ENCODE measurements at places on chromosomes 7 and 10.

DNA sequence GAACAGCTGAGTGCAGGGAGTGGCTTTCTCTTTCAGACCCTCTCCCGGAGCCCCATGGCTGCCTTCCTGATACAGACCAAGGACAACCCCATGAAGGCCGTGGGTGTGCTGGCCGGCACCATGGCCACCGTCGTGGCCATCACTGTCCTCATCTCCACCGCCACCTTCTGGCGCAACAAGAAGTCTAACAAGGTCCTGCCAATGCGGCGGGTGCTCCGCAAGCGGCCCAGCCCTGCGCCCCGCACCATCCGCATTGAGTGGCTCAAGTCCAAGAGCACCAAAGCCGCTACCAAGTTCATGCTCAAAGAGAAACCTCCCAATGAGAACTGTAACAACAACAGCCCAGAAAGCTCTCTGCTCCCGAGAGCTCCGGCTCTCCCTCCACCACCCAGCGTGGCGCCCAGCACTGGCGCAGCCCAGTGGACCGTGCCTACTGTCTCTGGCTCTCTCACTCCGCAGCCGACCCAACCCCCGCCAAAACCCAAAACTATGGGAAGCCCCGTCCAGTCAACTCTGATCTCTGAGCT lies 11.2 kb downstream of the LRIT2 start:
- H3K4me3 ChIP-seq = no peak overlapping the region
- H3K36me3 ChIP-seq = no peaks in the 10 kb centered on the region
- DNase-seq = no peak
- H3K27me3 ChIP-seq = peaks cover 96% of the 10 kb centered on the region
- H3K27ac ChIP-seq = no peak overlapping the region

- H3K4me3 ChIP-seq = no peak overlapping the region
- no peak for DNase-seq
- peaks cover 11% of the 10 kb centered on the region for H3K27me3 ChIP-seq
- no peaks in the 10 kb centered on the region for H3K4me1 ChIP-seq
Measured at GRCh38 chr7:158114056-158114850, 473.4 kb downstream of the PTPRN2 start.

DNA sequence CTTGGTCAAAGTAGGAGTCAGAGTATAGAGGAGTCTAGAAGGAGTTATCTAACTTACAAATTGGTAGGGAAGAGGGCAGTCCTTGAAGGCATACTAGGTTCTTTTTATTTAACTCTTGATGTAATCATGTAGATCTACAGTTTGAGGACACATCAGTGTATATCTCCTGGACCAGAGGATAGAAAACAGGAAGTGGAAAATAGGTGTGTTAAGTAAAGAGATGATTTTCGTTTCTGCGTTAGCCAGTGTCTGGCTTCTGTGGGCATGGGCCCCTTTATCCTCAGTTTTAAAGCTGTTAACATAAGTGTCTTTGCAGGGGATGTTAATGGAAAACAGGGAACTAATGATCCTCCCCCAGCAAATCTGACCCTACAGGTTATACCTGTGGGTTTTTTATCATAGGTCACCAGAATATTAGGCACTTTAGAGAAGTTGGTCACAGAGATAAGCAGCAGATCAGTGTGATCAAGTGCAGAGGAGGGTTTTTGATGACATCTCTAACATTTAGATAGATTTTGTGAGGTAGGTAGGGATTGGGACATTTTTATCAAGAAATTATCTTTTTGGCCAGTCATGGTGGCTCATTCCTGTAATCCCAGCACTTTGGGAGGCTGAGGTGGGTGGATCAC lies 58.6 kb upstream of the PRSS1 start:
- no peak overlapping the region for H3K4me3 ChIP-seq
- H3K27me3 ChIP-seq = no peaks in the 10 kb centered on the region
- no peak for DNase-seq

- no peak overlapping the region for H3K4me3 ChIP-seq
- DNase-seq = peak; percentile 72
- peaks cover 7% of the 10 kb centered on the region for H3K4me1 ChIP-seq
- H3K27me3 ChIP-seq = no peaks in the 10 kb centered on the region
- 0 out of 2 replicates have a peak, but pooled peaks cover 5% of the 10 kb centered on the region for H3K36me3 ChIP-seq
Measured at GRCh38 chr7:99312316-99313203, 13.1 kb upstream of the ARPC1A start.

- DNase-seq = peak; percentile 17
- H3K27ac ChIP-seq = no peak overlapping the region
- H3K4me3 ChIP-seq = no peak overlapping the region
- H3K36me3 ChIP-seq = no peaks in the 10 kb centered on the region
Measured at GRCh38 chr7:153381275-153382040, 621.9 kb downstream of the ACTR3B start.

DNA sequence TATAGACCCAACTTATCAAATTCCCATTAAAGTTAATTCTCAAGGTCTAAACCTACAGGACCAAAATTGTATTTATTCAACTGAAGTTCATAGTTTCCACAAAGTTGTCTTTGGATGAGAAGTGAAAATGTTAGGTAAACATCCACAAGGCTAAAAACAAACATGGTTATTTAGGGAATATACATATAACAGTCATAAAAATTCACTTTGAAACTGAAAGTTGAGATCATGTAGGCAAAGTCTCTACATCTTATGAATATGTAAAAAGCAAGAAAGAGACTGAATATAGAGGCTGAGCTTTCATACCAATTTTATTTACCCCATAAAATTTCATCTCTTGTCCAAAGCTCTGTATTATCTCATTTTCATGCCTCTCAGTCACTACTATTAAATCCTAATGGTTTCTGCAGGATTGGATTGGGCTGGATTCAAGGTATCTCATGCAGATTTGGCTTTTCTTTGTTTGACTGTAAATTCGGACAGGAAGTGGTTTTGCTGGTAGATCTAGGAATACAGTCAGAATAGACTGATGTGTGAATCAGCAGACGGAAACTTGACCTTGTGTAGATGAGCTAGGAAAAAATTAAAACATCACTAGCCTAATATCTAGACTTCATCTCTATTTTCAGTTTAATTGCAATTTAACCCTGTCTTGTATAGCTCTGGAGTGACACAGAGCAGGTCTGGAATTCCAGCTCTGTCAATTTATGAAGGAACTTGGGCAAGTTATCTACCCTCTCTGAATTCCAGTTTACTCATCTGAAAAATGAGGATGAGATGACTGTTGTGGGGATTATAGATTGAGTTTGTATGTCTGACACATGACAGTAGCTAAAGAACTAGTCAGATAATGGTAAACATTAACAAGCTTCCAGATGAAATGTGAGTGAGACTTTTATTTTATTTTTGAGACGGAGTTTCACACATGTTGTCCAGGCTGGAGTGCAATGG lies 27.3 kb upstream of the SKAP2 start:
- H3K27me3 ChIP-seq = no peaks in the 10 kb centered on the region
- peaks cover 7% of the 10 kb centered on the region for H3K4me1 ChIP-seq
- no peak for DNase-seq
- no peaks in the 10 kb centered on the region for H3K36me3 ChIP-seq

- no peaks in the 10 kb centered on the region for H3K4me1 ChIP-seq
- no peak overlapping the region for H3K4me3 ChIP-seq
- DNase-seq = no peak
- H3K36me3 ChIP-seq = no peaks in the 10 kb centered on the region
Measured at GRCh38 chr10:101666083-101666482, 28.9 kb downstream of the FBXW4 start.

- H3K36me3 ChIP-seq = no peaks in the 10 kb centered on the region
- H3K4me1 ChIP-seq = no peaks in the 10 kb centered on the region
- H3K27ac ChIP-seq = no peak overlapping the region
- H3K4me3 ChIP-seq = no peak overlapping the region
- no peak for DNase-seq
Measured at GRCh38 chr7:37534893-37535610, 86.4 kb upstream of the ELMO1 start.

DNA sequence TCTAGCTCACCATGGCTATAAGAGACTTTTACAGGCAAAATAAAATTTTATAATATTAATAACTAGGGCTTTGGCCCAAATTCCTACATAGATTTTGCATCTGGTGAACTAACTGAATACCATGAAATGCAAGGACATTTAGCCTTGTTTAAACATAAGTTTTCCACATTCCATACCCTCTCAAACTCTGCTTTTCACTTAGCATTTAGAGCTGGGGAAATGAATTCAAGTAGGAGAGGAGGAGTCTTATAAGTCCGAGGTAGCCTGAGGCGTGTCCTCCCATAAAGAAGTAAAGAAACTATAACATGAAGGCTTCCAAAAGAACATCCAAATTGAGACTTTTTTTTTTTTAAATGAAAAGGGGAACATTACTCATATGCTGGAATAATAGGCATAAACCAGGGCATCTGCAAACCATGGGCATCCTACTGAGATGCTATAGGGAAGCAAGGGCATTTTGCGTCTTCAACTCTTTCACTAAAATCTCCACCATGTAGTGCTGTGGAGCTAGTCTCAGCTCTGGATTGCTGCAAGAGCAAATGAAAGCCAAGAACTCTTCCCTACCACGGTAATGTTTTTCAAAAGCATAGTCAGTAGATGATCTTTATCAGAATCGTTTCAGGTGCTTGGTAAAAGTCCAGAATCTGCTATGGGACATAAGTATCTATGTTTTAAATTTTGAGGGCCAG lies 79.1 kb downstream of the PALS2 start:
- H3K4me1 ChIP-seq = no peaks in the 10 kb centered on the region
- no peak overlapping the region for H3K27ac ChIP-seq
- H3K27me3 ChIP-seq = no peaks in the 10 kb centered on the region
- H3K36me3 ChIP-seq = peaks cover 6% of the 10 kb centered on the region
- DNase-seq = no peak

- H3K4me1 ChIP-seq = no peaks in the 10 kb centered on the region
- H3K27ac ChIP-seq = no peak overlapping the region
- no peaks in the 10 kb centered on the region for H3K27me3 ChIP-seq
- DNase-seq = no peak
- H3K36me3 ChIP-seq = no peaks in the 10 kb centered on the region
- no peak overlapping the region for H3K4me3 ChIP-seq
Measured at GRCh38 chr7:9488555-9488954, 1055.1 kb downstream of the NXPH1 start.

DNA sequence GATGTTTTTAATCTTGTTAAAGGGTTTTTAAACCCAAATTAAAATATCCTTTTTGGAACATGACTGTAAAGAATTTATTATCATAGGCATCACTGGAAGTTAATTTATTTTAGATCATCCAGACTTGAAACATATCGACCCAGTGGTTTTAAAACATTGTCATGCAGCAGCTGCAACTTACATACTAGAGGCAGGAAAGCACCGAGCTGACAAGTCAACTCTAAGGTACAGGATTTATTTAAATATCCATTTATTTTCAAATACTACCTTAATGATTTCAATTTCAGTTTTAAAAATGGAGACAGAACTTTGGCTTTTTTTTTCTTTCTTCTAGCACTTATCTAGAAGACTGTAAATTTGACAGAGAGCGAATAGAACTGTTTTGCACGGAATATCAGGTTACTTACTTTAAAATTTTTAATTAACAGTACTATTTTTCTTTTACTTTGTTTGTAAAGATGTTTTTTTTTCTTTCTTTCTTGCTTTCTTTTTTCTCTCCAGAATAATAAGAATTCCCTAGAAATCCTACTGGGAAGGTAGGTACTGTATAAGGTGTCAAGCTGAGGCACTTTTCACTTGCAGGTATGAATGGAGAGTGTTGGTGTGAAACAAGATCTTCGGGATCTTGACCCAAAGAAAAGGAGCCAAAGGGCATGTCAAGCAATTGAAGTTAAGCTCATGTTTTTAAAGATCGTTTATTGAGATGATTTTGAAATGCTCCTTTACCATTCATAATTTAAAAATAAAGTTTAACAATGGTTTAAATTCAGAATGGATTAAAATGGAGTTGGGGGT lies 1.8 kb downstream of the COMMD3 start:
- no peak for DNase-seq
- peaks cover 35% of the 10 kb centered on the region for H3K4me1 ChIP-seq
- no peaks in the 10 kb centered on the region for H3K36me3 ChIP-seq
- peaks cover 11% of the 10 kb centered on the region for H3K27me3 ChIP-seq

DNA sequence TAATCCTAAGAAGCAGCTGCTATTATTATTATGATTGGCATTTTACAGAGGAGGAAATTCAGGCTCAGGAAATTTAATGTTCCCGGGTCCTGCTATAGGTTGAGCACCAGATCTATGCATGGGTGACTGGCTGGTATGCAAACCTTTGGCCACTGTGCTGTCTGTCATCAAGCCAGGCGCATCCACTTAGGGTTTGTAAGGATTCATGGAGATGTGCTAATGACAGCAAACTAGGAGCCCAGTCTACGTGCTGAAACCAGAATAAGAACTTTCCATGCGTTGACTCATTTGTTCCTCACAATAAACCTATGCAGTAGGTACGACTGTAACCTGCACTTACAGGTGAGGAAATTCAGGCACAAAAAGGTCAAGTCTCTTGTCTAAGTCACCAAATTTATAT lies 64.5 kb upstream of the ZMIZ1 start:
- H3K27me3 ChIP-seq = no peaks in the 10 kb centered on the region
- no peak for DNase-seq
- no peak overlapping the region for H3K4me3 ChIP-seq
- H3K36me3 ChIP-seq = no peaks in the 10 kb centered on the region
- H3K4me1 ChIP-seq = peaks cover 7% of the 10 kb centered on the region

GRCh38 chr10:45368181-45368580 lies 5.8 kb upstream of the ALOX5 start:
- no peak for DNase-seq
- no peak overlapping the region for H3K4me3 ChIP-seq
- H3K36me3 ChIP-seq = no peaks in the 10 kb centered on the region
- H3K4me1 ChIP-seq = no peaks in the 10 kb centered on the region
- H3K27ac ChIP-seq = no peak overlapping the region
- H3K27me3 ChIP-seq = peaks cover 3% of the 10 kb centered on the region

DNA sequence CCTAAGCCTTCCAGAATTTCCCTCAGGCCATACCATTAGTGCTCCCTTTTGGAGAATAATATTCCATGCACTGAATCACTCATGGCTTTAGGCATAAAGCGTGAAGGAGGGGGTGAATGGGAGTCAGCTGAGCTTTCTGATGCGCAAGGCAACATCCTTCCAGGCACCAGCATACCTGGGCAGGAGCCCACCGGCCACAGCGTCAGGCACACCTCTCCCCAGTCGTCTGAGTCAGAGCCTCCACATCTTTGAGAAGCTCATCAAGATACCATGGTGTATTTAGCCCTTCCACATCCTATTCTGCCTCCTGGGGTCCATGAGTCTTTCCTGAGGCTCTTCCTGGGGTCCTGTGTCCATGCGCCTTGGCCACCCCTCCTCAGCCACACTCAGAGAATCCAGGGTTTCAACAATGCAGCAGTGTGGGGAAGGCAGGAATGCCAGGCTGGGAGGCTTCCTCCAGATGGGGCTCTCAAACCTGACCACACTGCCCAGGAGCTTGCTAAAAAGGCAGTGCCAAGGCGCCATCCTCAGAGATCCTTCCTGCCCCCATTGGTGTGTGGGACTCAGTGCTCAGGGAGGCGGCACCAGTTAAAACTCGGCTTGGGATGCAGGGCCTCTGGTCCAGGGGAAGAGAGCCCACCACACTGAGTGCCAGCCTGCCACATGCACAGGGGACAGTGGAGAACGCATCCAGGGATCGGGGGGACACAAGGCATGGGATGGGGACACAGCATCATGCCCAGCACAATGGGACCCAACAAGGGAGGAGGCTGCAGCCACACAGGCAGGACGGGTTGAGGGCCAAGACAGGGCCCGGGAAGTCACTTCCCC lies 31.6 kb downstream of the RASGEF1A start:
- no peak overlapping the region for H3K27ac ChIP-seq
- H3K4me3 ChIP-seq = no peak overlapping the region
- H3K27me3 ChIP-seq = peaks cover 13% of the 10 kb centered on the region
- H3K36me3 ChIP-seq = no peaks in the 10 kb centered on the region
- H3K4me1 ChIP-seq = peaks cover 15% of the 10 kb centered on the region
- DNase-seq = peak; percentile 44

- no peaks in the 10 kb centered on the region for H3K36me3 ChIP-seq
- H3K4me1 ChIP-seq = peaks cover 16% of the 10 kb centered on the region
- H3K27me3 ChIP-seq = no peaks in the 10 kb centered on the region
- H3K27ac ChIP-seq = 0 out of 2 replicates have a peak overlapping the region, but pooled peaks have one; percentile 34
- H3K4me3 ChIP-seq = no peak overlapping the region
- DNase-seq = peak; percentile 74
Measured at GRCh38 chr10:114544045-114544659, 113.9 kb downstream of the ABLIM1 start.
